Renal pelvis (tissue), 12 donors: ENCODE measurements at places on chromosomes 5 and 9. TPM values are rescaled to one million over a fixed set of nuclear protein-coding genes. Genes with fewer than 3 reads are reported as not detected.
A peak's percentile ranks its signal among the peaks of the same experiment; 100 is the strongest.

- no peak for DNase-seq
Measured at GRCh38 chr5:149215478-149216090, 56.1 kb upstream of the AFAP1L1 start.

DNA sequence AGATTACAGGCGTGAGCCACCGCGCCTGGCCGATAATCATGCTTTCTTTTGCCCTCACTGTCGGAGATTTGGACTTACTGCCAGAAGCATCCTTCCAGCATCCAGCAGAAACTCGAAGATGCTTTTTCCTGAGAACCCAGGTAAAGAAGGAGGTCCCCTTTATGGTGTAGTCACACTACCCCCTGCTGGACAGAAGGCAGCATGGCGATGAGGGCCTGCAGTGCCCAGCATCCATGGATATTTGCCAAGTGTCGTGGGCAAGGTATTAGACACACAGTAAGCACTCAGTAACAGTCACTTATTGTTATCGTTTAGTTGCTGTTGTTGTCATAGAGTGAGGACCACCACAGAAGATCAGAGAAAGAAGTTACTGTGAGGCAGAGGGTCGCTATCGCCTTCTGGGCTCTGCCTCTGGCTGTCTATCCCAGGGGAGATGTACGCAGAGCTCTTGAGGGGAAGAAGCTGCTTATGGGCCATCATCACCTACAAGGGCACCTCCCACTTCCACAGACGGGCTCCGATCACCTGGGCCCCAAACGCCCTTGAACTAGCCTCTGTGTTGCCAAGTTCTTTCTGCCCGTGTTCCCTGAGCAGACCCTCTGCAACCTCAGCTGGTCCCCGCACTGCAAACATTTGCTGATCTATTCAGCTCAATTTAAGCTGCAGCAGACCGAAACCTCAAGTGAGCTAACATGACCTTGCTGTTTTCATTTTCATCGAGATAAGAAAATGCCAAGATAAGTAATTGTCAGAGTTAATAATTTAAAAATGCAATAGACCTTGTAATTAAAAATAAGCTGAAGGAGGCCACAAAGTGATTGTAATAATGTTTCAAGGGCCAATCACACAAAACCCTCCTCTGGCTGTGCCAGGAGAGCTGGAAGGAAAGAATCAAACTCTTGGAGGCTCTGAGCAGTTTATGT lies 23.9 kb downstream of the C5orf15 start:
- peak; percentile 74 for DNase-seq

GRCh38 chr9:3942361-3942760 lies 357.5 kb downstream of the GLIS3 start:
- no peak for DNase-seq

DNA sequence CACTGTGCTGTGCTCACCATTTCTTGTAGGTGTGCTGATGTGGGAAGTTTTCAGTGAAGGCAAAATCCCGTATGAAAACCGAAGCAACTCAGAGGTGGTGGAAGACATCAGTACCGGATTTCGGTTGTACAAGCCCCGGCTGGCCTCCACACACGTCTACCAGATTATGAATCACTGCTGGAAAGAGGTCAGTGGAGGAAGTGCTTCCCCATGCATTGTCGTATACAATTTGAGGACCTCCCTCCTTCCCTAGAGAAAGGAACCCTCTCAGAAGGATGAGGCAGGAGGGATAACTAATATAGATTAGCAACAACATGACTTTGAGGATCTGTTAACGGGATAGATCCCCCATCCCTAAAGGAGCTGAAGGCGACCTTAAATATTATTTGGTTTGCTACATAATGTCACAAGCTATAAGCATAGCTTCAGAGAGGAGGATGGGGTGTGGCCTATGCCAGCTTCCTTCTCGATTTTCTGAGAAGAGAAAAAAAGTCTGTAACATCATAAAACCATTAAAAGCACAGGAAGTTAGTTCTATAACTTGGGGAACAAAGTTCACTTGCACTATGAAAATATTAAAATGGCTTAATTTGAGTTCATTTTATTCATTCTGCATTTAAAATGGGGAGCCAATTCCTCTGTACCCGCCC lies 17.0 kb upstream of the CYFIP2 start:
- DNase-seq, result no peak

DNA sequence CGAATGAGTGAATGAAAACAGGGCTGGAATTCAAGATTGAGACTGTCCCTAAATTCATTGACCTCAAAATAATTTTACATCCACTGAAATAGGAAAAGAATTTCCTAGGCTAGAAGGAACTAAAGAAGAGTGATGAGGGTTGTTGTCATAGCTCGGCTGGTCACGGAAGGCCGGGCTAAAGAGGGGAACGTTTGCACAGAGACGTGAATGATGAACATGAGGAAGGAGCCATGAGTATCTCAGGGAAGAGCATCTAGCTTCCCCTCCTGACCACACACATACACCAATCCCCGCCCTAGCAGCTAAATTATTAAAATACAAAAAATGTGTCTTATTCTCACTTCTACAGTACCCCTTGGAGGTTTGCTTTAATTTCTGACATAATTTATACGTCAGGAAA lies 124.4 kb upstream of the ABCA1 start:
- no peak for DNase-seq

- no peak for DNase-seq
Measured at GRCh38 chr9:12224449-12224848, 468.7 kb upstream of the TYRP1 start.

DNA sequence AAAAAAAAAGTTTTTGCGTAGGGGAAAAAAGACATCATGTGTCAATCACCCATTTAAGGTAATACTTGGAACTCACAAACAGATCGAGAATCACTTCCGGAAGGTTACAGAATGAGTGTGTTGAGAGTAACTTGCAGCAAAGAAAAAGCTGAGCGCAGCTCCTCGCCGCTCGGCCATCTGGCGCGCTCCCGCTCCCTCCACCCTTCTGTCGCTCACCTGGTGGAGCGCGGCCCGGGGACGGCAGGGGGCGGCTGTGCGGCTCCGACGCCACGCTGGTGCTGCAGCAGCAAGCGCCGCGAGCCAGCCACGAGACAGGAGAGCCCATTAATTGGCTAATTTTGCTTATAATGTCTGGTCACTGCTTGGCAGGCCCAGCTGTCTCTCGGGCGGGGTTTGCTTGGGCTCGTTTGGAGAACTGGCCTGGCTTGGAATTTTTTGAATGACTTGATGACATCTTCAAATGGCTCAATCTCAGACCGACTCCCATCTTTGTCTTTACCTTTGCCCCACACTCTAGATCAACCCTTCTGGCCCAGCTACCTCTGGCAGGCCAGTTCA lies 601.8 kb downstream of the CCDC171 start:
- peak; percentile 44 for DNase-seq

SMIM33 gene
- not detected for polyA plus RNA-seq

GADD45G gene
- 4.1 TPM for polyA plus RNA-seq

ASS1 gene
- polyA plus RNA-seq, result 329 TPM

TXN gene
- 219 TPM for polyA plus RNA-seq
